Thyroid gland (tissue), 4 donors: ENCODE measurements at places on chromosomes 12 and 14. TPM values are rescaled to one million over a fixed set of nuclear protein-coding genes. Genes with fewer than 3 reads are reported as not detected.

Gene A2ML1
- 0.27 TPM for total RNA-seq

Gene LMO3
- total RNA-seq = 198 TPM

Gene CDKL1
- total RNA-seq = 34.7 TPM

Gene EIF2S3B
- total RNA-seq = not detected

Gene PIWIL1
- total RNA-seq = not detected

Gene GNS
- total RNA-seq = 165 TPM
